ENCODE measurements at places on chromosomes 7 and 10. TPM values are rescaled to one million over a fixed set of nuclear protein-coding genes. Genes with fewer than 3 reads are reported as not detected.

SYNPO2L gene
- total RNA-seq: 0.11 TPM

UCN3 gene
- not detected for total RNA-seq

NKX1-2 gene
- total RNA-seq: 34.9 TPM

OLAH gene
- total RNA-seq: not detected

GRID2IP gene
- total RNA-seq: 1.0 TPM

AHR gene
- 9.7 TPM for total RNA-seq

ANKRD30A gene
- not detected for total RNA-seq

NUTM2B gene
- total RNA-seq: 0.17 TPM

ANXA8 gene
- total RNA-seq: not detected

PLXNA4 gene
- total RNA-seq: 0.76 TPM

CALHM1 gene
- total RNA-seq: 0.34 TPM

NCF1 gene
- total RNA-seq: 0.47 TPM

ALOX5 gene
- 1.6 TPM for total RNA-seq

SPDYE5 gene
- total RNA-seq: not detected

TMEM270 gene
- not detected for total RNA-seq

CALCR gene
- 3.0 TPM for total RNA-seq

EPHB6 gene
- total RNA-seq: 19.7 TPM

NEBL gene
- 10.5 TPM for total RNA-seq

GRID1 gene
- 0.15 TPM for total RNA-seq

NKX2-3 gene
- total RNA-seq: not detected

ZNF467 gene
- 0.50 TPM for total RNA-seq

DNAJC30 gene
- 6.0 TPM for total RNA-seq

CADPS2 gene
- total RNA-seq: 19.7 TPM

OR2A42 gene
- not detected for total RNA-seq

AKR1D1 gene
- total RNA-seq: not detected

GDF2 gene
- not detected for total RNA-seq

PRLHR gene
- not detected for total RNA-seq

ELMO1 gene
- 18.4 TPM for total RNA-seq

HOXA9 gene
- not detected for total RNA-seq

C10orf53 gene
- not detected for total RNA-seq

FEZF1 gene
- 12.9 TPM for total RNA-seq

PRSS2 gene
- not detected for total RNA-seq

TBX20 gene
- 0.26 TPM for total RNA-seq

HMX3 gene
- 0.27 TPM for total RNA-seq

PLEKHA1 gene
- total RNA-seq: 39.7 TPM

SSC4D gene
- total RNA-seq: 11.8 TPM

LDB3 gene
- total RNA-seq: 0.43 TPM

TEX47 gene
- not detected for total RNA-seq

TAS2R16 gene
- not detected for total RNA-seq

ACSL5 gene
- not detected for total RNA-seq
